ENCODE measurements at places on chromosomes 1 and 21.

DNA sequence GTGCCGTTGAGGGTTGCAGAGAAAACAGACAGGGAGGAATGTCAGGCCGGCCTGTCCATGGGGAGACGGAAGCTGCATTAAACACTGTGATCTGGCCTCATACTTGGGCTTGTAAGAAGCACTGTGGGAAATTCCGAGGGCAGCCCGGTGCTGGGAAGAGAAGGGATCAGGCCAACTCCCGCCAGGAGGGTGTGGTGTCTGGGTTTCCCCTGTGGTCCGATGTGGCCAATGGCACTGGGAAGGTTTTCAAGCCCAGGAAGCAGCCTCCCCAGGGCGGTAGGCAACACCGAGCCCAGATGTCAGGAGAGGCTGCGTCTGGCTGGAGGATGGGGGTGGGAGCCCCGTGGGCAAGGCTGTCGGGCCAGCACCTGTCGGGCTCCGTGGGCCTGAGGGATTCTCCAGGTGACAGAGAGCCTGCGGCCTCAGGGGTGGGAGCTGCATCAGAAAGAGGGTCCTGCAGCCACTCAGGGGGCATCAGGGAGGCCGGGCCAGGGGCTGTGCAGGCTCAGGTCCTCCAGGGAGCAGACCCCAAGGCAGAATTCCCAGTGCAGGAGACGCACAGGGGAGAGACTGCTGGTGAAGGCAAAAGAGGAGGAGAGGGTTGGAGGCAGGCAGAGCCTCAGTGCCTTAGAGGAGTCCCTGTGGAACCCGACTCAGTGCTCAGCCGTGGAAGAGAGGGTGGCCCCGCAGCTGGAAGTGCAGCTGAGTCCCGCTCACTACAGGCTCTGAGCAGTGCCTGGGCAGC lies 8.4 kb downstream of the UBASH3A start:
- DNase-seq: no peak

GRCh38 chr21:46431884-46432488 lies 26.7 kb upstream of the DIP2A start:
- no peak for DNase-seq

GRCh38 chr1:57423135-57423655 lies 665 bp downstream of the DAB1 start:
- DNase-seq: no peak

- DNase-seq: no peak
Measured at GRCh38 chr21:26050857-26051256, 119.7 kb downstream of the APP start.
